ENCODE measurements at places on chromosomes 13 and 19. TPM values are rescaled to one million over a fixed set of nuclear protein-coding genes. Genes with fewer than 3 reads are reported as not detected.

The TEX30 gene
- 23.2 TPM for total RNA-seq

The ARHGAP33 gene
- total RNA-seq: 1.0 TPM

GRCh38 chr19:19115954-19116353 lies 22.3 kb downstream of the TMEM161A start:
- peak; percentile 45 for DNase-seq

- DNase-seq: no peak
Measured at GRCh38 chr13:24851546-24851945, 87.6 kb downstream of the RNF17 start.

GRCh38 chr13:61110732-61111131 lies 304.9 kb downstream of the PCDH20 start:
- DNase-seq: no peak

GRCh38 chr13:91360246-91360751 lies 12.8 kb downstream of the MIR17HG start:
- no peak for DNase-seq

DNA sequence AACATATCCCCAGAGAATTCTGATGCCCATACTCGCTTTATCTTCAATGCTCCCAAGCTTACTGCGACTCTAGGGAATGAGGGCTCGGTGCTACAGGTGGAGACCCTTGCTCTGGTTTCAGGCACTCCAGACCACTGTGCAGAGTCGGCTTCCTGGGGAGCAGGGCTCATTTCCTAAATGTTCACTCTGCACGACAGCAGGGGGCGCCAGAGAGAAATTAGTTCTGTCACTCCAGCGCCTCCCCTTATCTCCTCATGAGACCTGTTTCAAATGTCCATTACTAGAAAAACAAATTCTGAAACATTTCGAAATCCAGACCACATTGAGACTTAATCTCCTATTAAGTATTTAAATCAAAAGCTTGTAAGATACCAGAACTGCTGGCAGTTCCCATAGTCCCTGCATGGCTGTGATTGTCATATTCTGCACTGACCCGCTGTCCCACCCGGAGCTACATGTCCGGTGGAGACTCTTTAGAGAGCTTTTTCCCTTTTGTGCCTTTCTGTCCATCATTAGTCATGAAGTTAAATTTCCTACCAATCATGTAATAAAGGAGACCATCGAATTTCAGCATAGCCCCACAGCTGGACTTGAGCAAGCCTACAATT lies 22.4 kb downstream of the EPSTI1 start:
- DNase-seq: peak; percentile 72

DNA sequence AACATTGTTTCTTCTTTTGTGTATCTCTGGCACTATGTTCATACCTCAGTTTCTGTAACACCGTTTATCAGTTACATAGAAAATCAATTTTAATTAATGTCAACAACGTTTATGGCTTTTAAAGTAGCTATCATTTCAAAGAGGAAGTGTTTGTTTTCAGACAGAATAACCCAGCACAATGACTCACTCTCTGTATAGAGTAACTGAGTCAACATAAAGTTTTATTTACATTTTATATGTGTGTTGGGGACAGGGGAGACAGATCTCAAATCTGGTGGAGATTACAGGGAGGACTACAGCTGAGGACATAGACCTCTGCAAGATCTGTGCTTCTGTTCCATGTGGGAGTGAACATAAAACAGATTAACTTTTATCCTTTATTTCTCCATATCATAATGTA lies 2590.1 kb downstream of the PCDH9 start:
- DNase-seq: peak; percentile 44

Measured in dermis microvascular lymphatic vessel endothelial cell (primary cell).